ENCODE measurements at places on chromosomes 2 and 18.

GRCh38 chr2:240972201-240972600 lies 26.2 kb upstream of the SNED1 start:
- no peak for DNase-seq

GRCh38 chr2:120605231-120605935 lies 130.3 kb upstream of the GLI2 start:
- DNase-seq: no peak

- no peak for DNase-seq
Measured at GRCh38 chr18:35024196-35024595, 17.0 kb upstream of the MAPRE2 start.

GRCh38 chr2:112767693-112768330 lies 3.4 kb upstream of the CKAP2L start:
- no peak for DNase-seq

GRCh38 chr2:149483004-149483605 lies 104.5 kb downstream of the MMADHC start:
- DNase-seq: no peak

- DNase-seq: no peak
Measured at GRCh38 chr2:101081375-101081907, 69.7 kb downstream of the TBC1D8 start.

GRCh38 chr2:18404708-18405107 lies 155.7 kb downstream of the RDH14 start:
- DNase-seq: no peak

DNA sequence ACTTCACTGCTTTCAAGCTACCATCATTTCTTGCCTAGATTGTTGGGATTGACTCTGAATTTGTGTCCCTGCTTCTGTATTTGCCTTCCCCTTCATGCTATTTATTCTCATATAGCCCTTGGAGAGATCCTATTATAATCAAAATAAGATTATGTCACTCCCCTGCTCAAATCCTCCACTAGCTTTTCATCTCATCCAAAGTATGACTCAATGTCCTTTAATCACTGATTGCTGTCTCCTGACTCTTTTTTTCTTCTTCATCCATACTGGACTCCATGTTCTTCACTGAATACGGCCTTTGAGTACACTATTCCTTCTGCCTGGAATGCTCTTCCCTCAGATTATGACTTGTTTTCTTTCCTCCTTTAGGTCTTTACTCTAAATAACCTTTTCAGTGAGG lies 5.0 kb downstream of the RBKS start:
- no peak for DNase-seq

DNA sequence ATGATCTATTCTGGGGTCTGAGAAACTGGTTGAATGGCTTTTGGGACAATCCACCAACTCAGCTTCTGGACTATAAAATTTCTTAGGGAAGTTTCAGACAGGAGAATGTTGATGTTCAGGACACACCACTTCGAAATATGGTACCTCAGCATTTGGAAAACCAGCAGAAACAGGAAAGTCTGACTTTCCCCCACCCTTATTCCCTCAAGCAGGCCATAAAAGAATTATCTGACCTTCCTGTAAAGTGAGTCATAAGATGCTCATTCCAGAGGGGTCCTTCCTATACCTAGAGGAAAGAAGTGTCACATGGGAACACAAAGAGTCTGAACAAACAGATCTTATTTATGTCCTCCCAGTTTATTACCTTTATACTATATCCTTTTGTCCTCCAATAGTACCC lies 415.0 kb downstream of the CPS1 start:
- DNase-seq: no peak

- no peak for DNase-seq
Measured at GRCh38 chr2:58866527-58866926, 625.4 kb upstream of the FANCL start.

- no peak for DNase-seq
Measured at GRCh38 chr2:38107738-38108410, 31.9 kb upstream of the CYP1B1 start.

GRCh38 chr2:215002500-215002899 lies 135.9 kb downstream of the ABCA12 start:
- DNase-seq: no peak

- DNase-seq: no peak
Measured at GRCh38 chr18:59540780-59541179, 156.4 kb downstream of the CCBE1 start.

GRCh38 chr2:65064728-65065552 lies 8.7 kb downstream of the CEP68 start:
- DNase-seq: no peak

- DNase-seq: no peak
Measured at GRCh38 chr2:61962095-61962984, 56.9 kb downstream of the COMMD1 start.

GRCh38 chr2:147342329-147342728 lies 502.5 kb upstream of the ACVR2A start:
- no peak for DNase-seq

GRCh38 chr2:143764261-143764660 lies 635.0 kb downstream of the ARHGAP15 start:
- no peak for DNase-seq

DNA sequence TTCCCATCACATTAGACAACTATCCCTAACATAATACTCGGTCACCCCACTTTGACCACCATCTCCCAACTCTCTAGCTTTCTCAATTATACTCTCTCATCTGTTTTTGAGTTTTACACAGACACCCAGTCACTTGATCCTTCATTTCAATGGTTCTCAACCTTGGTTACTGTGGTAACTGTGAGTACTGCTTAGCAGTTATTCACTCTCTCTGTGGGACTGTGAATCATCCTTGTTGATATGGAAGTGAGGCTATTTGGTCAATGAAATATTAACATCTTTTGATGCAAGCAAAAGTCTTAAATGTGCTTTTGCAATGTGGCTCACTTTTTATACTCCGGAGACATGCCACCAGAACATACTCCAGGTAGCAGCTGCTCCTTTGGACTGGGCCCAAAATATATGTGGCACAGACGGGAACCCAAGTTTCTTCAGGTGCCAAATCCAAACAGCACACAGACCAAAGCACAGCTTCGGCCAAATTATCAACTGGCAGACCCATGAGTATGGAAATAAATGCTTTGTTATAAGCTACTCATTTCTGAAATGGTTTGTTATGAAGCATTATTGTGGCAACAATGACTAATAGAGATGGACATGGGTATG lies 75.0 kb upstream of the SLC25A52 start:
- no peak for DNase-seq

- DNase-seq: no peak
Measured at GRCh38 chr2:150605664-150606063, 118.2 kb upstream of the RND3 start.

DNA sequence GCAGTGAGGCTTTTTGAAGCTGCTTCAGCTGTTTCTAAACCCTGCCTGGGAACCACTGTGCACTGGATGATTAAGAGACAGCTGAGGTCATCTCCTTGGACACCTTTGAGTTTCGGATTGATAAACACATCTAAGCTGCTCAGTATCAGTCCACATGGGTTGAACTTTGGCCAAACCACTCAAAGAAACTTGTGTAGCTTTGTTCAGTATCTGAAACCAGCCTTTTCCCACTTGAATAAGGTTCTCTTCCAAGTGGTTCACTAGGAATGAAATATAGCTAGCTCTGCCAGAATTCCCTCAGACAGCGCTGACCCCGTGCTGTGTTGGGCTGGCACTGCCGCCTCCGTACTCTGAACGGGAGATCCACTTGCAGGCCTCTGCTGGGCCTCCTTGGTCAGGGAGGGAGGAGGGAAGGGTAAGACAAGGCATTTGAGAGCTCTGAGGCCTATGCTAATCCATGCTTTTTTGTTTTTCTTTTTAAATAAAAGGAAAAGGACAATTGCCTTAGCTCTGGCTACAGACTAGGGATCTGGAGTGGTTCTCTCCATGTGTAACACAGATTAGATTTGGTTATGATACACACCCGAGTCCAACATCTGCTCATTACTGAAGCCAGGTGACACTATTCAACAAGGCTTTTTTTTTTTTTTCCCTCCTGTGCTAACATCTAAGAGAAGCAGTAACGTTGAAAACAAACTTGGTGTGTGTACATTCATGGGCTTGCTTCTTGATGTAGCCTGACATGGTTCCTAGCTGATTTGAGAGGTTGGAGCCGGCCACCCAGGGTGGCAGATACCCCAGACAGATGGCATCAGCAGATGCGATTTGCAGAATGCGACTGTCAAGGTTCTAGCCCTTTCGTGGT lies 67.7 kb downstream of the NCK2 start:
- no peak for DNase-seq

- no peak for DNase-seq
Measured at GRCh38 chr2:118654945-118655344, 192.5 kb downstream of the EN1 start.

DNA sequence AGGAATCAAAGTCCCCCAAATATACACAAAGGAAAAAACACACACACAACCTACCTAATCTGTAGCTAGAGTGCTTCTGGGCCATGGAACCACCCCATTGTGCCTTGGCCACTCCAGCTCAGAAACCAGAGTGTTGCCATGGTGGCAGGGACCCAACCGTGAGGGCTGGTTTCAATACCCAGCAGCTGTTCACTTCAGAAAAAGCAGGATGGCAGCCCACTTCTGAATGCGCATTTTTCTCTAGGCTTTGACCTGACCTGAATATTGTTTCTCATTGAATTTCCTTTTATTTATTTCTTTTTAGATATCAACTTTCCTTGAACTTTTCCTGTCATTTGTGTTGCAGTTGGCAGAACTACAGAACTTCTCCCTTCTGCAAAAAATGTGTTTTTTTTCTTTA lies 43.0 kb upstream of the EHBP1 start:
- DNase-seq: no peak

- DNase-seq: no peak
Measured at GRCh38 chr2:112345030-112346027, 69.9 kb downstream of the ZC3H6 start.

DNA sequence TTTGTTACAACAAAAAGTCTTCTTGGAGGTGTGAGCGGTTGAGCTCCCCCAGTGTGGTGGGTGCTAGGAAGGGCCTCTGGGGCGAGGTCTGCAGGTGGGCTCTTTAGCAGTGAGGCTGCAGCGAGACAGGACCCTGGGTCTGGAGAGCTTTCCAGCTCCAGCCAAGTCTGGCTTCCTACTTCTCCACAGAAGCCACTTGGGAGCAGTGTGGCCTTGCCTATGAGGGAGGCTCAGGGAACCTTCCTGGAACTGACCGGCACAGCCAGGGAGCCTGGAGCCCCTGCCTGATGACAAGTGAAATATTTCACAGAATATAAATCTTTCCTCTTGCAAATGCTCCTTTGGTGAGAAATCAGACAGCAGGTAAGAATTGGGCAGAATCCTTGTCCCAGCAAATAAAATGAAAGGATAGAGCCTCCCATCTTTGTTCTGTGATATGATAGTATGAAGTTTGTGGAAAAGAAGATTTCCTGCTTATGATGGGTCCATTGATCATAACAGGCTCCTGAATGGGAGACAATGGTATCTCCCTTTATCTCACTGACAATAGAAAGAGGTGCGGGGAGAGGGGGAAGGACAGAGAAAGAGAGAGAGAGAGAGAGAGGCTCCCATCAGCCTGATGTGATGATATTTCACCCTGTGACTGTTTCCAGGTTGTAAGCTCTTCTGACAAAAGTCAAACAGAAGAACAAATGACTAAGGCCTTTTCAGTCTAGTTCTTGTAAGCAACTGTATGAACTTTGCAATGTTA lies 289.8 kb upstream of the SPRED2 start:
- DNase-seq: no peak
